NCI-H1048 (cell line): ENCODE measurements at places on chromosomes 3 and 15.
A peak's percentile ranks its signal among the peaks of the same experiment; 100 is the strongest.

DNA sequence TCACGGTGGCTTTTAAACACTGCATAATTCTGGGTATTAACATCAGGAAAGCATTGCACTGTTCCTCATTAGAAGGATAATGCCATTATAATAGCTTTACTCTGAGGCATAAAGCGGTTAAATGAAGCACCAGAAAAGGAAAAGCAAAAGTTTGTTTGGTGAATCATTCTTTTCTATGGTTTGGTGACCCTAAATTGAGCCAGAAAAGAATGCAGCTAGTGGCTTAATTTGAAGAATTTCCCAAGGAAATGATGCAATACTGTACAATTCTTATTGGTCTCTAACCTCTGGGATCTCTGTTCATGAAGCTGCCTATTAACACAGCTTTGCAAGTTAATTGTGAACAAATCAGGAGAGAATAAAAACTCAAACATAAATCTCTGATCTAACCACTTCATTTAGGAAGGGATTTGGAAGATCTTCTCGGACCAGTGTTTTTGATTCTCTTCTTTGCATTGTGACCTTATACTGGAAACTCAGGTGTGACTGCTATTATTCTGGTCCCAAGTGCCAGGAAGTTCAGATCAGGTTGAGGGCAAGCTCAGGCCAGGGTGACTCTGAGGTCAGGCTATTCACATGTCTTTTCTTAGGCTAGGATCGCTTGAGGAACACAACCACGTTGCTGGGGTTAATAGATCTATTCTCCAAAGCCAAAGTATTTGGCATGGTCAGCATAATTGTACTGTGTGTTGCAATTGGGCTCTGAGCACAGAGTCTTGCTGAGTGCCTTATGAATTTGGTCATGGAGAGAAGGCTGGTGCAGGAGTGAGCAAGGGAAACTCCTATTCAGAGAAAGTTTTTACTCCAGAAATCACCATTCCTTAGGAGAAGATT lies 11.3 kb upstream of the DLG1 start:
- DNase-seq: no peak

- DNase-seq: no peak
Observed at GRCh38 chr3:55534876-55535275, 47.8 kb upstream of the WNT5A start.

- DNase-seq: peak; percentile 61
Observed at GRCh38 chr3:192444096-192444790, 283.1 kb downstream of the FGF12 start.

DNA sequence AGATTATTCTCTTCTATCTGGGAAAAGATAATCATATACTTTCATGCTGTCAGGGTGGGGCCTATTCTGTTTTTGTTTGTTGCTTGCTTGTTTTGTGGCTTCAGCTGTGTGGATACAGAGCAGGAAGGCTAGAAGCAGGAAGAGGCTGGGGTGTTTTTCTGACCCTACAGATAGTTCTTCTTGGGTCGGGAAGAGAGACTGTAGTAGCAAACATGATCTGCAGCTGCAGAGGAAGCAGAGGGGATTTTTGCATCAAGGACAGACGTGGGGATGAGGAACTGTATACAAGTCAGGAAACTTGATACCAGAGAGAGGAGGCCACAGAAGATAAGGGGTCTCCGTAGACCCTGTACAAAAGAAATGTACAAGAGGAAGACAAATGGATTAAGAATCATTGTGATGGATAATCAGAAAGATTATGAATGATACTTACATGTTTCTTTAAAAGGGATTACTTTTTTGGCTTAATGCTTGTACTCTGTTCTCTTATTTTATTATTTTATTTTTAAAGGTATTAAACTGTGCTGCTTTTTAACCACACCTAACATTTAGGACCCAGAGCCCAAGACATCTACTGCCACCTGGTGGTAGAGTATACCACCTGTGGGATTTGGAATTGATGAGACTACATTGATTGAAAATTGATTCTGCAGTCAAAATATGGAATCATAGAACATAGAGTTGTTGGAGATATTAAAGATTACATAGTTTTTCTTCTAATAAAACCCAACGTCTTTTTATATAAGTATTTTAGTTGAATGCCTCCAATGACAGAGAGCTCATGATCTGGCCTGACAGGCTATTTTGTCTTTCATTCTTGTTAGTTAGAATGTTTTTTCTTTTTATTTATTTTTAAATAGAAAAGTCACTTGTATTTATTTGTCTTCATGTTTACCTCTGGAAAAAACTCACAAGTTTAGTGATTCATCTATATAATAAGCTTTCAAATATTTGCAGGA lies 87.3 kb upstream of the ROPN1 start:
- DNase-seq: no peak

DNA sequence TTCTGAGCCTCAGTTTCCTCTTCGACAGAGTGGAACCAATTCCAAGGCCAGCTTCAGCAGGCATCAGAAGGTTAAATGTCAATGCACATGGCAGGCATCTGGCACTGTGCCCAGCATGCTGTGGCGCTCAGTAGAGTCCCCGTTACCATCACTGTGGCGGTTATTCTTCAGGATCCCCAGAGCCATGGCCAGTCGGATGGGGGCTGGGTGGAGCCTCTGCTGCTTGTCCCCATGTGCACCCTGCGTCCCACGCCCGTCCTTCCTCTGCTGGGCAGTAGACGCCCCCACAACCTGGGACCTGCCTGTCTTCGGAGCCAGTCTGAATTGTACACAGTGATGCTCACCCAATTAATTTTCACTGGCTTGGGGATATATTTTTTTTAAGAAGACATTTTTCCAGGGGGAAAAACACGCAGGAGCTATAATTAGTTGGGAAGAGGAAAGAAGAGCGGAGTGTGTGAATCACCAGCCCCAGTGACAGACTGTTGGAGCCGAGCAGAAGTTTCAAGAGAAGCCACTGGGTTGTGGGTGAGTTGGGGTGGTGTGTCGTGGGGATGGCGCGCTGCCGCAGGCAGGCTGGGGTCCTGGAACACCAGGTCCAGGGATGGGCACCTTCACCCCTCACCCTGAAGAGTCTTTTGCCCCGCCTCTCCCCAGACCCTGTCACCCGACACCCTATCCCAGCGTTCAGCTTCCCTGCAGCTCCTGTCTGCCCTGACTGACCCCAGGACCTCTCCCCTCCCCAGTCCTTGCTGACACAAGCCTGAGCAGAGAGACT lies 26.8 kb upstream of the RPL29 start:
- DNase-seq: no peak

- DNase-seq: no peak
Observed at GRCh38 chr15:101411085-101411484, 78.4 kb downstream of the PCSK6 start.

- no peak for DNase-seq
Observed at GRCh38 chr3:117063930-117064329, 354.4 kb downstream of the TUSC7 start.

DNA sequence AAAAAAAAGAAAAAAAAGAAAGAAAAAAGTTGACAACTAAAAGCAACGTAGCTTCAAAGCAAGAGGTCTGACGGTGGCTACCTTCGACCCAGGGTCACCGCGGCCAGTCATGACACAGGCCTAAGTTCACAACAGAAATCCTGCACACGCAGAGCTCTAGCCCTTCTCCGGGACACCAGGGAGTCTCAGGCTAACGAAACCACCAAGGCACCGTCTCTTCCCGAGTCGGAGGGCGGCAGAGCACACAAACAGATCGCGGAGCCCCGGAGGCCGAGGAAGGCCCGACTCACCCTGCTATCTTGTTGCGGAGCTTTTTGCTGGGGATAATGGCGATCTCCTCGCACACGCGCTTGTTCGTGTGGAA lies 584 bp downstream of the RPS17 start:
- DNase-seq: no peak

GRCh38 chr3:101381809-101382208 lies 61.4 kb upstream of the IMPG2 start:
- peak; percentile 18 for DNase-seq

DNA sequence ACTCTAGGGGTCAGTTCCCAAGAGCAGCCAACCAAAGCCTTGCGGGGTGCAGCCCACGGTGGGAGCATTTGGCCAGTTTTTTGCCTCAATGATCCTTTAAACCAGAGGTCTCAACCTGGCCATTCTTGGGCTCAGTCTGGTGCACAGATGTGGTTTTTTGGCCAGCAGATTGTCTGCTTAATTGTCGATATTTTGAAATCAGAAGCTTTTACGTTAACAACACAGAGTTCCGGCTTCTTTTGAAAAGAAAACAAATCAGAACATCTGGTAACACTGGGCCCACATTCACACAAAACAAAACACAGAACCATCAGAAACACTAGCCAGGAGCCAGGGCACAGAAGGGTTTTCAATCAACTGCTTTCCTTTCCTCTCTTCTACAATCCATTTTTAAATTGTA lies 127.7 kb downstream of the XXYLT1 start:
- no peak for DNase-seq

DNA sequence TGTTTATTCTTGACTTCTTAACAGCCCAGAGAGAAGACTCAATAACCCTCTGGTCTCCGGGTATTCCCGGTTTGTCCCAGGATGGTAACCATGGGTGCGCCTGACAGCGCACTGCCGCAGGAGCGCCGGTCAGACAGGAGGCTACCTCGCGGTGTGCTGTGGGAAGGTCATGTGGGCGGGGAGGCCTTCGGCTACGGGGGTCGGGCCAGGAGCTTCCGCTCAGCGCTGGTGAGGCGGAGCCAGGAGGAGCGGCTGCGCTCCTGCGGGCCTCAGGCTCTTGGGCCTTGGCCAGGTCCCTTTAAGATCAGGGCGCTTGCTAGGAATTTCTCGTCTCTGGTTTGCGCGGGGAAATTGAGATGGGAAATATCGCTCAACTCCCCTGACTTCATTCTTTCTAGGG lies 182.3 kb upstream of the NDN start:
- DNase-seq: peak; percentile 16

DNA sequence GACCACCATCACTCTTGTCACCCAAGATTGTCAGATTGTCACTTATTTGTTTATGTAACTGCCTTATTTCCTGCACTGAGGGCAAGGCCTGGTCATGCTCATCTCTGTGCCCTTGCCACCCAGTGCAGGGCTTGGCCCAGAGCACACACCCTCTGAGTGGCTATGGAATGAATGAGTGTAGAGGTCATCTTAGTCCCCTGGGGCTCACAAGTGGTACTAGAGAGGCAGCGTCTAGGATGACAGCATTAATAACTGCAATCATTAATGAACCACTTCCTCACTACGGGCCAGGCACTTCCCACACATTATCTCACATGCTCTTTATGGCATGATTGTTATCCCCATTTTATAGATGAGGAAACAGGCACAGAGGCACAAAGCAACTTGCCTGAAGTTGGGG lies 117.0 kb downstream of the SMAD6 start:
- no peak for DNase-seq

GRCh38 chr3:29215948-29216347 lies 64.9 kb upstream of the RBMS3 start:
- no peak for DNase-seq

DNA sequence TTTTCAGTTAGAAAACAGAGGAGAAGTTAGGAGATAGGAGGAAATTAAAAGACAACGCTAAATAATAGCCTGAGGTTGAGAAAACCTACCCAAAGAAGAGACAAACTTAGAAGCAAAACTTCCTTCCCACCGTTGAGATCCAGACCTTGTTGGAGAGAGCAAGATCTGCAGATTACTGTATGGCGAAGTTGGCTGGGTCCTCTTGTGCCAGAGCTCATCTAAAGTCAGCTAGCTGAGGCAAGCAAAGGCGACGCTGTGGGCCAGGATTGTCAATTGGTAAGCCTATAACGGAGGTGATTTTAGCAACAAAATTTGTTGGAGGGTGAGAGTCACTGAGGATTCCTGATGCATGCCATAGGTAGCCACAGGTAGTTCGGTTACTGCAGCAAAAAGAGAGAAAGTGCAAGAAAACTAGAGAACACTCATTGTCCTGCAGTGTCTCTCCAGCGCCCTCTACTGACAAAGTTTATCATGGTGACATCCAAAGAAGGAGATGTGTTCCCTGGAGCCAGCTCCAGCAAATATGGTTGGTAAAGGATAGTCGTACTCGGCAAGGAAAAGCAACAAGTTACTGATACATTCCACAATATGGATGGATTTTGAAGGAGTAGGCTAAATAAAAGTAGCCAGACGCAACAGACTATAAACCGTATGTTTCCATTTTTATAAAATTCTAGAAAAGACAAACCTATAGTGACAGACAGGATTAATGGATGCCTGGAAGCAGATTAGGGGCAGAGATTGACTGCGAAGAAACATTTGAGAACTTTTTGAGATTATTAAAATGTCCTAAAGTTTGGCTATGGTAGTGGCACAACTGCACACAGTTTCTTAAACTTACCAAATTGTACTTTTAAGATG lies 9.8 kb upstream of the OR5K4 start:
- DNase-seq: peak; percentile 14
